ENCODE measurements at places on chromosomes 4 and X.

- DNase-seq, result no peak
Observed at GRCh38 chr4:15270201-15270600, 157.6 kb upstream of the C1QTNF7 start.

GRCh38 chr4:115353370-115353769 lies 239.9 kb upstream of the NDST4 start:
- no peak for DNase-seq

- DNase-seq, result no peak
Observed at GRCh38 chrX:84909151-84909550, 94.5 kb upstream of the APOOL start.

- DNase-seq, result no peak
Observed at GRCh38 chr4:74527049-74527448, 82.1 kb downstream of the AREG start.

Measured in NCI-H524 (cell line).